ENCODE measurements at places on chromosomes 12 and 14.

DNA sequence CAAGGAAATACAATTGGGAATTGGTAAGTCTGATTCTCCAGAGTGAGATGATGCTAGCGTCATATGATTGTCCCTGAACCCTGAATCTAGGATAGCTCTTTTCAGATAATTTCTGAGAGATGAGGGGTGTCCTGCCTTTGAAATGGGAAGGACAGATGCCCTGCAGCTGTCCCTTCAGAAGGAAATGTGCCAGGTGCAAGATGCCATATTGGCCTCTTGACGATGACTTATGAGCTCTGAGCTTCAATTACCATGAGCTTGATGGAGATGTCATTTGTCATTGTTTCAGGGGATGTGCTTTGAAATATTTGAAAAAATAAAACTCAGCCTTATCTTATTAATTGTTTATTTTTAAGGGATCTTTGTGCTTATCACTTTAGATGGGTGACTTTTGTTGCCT lies 185.1 kb downstream of the DACT1 start:
- no peak for DNase-seq

GRCh38 chr14:21050597-21050996 lies 7.0 kb upstream of the RNASE8 start:
- DNase-seq: no peak

DNA sequence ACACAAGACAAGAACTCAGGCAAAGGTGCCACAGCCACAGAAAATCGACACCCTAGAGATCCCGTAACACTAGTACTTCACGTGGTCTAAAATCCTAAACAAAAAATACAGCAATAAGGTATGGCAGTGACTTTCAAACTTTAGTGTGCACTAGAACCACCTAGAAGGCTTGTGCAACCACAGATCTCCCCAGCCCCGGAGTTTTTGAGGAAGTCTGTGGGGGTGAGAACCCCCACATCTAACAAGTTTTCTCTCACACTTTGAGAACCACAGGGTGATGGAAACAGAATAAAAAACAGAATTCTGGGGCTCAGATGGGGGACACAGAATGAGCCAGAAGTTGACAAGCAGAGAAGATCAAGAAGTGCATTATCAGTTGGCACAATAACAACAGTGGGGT lies 254.0 kb downstream of the ANO6 start:
- DNase-seq: no peak

DNA sequence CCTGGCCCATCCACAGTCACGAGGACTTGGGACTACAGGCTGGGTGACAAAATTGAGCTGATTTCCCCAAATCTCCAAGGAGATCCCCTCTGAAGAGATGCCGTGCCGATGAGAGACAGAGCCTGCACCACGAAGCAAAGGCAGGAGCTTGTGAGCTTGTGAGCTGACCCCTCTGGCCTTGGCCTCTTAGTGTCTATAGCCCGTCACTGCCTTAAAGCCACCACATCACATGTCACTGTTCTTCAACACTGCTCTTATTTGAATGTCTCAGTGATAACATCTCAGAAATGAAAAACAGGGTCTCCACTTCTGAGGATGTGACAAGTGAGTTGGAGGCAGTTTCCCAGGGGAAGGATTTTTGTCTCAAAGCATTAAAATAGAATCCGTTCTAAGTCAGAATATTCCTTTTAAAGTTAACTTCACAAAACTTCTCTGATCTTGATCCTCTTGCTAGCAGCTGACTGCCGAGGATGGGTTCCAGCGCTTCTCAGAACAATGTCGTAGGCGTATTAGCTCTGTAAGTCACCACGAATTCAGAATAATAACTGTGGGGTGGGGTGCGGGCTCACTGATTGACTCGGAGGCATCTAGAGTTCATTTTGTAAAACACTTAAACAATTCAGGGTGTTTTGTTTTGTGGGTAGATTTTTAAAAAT lies 37.5 kb downstream of the CHST11 start:
- DNase-seq: no peak

- no peak for DNase-seq
Observed at GRCh38 chr14:91755570-91756295, 23.8 kb upstream of the CATSPERB start.

DNA sequence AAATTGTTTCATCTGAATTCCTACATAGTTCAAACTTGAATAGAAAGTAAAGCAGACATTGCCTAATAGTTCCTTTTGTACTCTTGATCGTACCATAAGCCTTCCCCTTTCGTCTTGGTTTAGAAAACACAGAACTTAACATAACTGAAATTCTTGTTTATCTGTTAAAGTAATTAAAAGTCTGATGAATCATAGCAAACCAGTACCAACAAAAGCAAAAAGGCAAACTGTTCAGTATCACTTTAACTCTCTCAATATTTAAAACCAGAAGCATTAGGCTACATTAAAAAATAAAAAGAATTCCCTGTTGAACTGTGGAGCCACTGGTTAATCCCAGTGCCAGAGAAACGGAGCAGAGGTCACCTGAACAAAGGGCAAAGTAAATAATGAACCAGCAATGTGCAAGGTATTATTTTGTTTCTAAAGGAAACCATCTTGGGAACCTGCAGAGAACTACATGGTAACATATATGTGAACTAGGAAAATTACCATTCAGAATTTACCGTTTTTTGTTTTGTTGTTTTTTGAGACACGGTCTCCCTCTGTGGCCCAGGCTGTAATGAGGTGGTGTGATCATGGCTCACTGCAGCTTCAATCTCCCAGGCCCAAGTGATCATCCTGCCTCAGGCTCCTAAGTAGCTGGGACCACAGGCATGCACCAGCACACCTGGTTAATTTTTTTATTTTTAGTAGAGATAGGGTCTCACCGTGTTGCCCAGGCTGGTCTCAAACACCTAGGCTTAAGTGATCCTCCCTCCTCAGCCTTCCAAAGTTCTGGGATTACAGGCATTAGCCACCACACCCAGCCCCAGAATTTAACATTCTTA lies 17.1 kb upstream of the HIGD1C start:
- DNase-seq: no peak

DNA sequence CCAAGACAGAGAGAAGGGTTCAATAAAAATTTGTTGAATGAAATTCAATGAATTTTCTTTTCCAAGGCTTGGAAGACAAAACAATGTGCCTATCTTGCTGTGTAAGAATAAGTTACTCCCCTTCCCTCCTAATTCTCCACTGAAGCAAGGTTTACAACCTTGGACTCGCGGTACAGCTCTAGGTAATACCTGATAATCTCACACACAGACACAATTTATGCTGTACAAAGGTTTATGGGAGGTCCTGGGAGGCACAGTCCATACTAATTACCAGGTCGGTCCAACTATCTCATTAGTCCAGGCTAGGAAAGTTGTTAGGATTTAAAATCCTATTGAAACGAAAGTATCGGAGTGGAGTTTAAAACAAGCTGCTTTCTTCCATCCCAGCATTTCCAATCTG lies 42.6 kb downstream of the NELL2 start:
- no peak for DNase-seq

DNA sequence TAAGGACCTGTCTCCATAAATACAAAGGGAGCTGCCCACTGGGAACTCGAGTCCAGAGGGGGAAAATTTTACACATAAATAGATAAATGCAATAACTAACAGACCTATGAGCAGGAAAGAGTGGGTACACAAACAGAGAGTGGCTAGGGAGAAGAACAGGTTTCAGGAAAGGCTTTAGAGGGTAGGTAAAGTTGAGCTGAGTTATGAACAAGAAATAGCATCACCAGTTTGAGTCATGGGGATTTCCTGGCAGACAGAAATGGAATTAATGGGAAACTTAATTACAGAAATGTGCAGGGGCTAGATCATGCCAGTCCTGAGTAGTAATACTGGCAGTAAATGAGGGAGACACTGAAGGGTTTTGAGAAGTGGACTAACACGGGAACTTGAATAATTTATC lies 58.0 kb upstream of the CCDC175 start:
- DNase-seq: no peak

GRCh38 chr14:28773176-28773575 lies 6.6 kb downstream of the FOXG1 start:
- DNase-seq: no peak

GRCh38 chr14:68306934-68307789 lies 485.7 kb downstream of the ZFP36L1 start:
- DNase-seq: peak; percentile 68

DNA sequence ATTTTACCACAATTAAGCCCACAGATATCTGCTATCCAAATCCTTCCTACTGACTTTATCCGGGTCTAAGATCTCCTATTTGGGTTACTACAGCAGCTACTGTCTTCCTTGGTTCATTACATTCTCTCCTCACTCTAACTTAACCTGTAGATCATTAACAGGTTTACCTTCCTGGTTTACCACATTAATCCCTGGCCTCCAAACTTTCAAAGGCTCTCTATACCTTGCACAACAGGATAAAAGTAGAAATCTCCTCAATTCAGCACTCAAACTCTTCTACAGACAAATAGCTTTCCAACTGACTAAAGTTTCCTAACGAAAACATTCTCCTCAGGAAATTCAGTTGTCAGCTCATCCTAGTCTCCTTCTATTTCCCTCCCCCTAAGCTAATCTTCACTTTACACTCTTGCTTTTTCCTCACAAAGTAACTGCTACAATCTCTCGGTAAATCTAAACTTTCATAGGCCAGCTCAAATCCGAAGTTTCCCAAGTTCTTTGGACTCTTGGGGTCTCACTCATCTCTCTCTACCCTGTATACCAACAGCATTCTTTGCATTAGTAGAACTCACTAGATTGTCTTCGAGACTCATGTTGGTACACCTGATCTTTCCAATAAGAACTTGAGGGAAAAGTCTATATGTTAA lies 2.7 kb downstream of the BTBD7 start:
- no peak for DNase-seq

DNA sequence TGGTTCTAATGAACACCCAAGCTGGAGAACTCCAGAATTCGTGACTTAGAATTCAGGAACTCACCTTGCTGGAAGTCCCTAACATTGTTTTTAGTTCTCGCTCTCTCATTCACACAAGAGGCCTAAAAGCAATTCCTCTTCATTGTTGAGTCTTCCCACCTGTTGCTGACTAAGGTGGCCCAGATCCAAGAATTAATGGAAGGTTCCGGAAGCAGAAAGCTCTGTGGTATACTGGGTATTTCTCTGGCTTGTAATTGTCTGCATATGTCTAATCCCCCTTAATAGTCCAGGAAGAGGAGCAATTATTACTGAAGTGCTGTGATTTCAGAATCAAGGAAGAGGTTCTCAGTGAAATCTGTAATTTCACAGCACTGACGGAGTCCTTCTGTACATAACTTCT lies 31.4 kb downstream of the TMEM233 start:
- no peak for DNase-seq

- no peak for DNase-seq
Observed at GRCh38 chr14:56868660-56869059, 58.4 kb upstream of the OTX2 start.

DNA sequence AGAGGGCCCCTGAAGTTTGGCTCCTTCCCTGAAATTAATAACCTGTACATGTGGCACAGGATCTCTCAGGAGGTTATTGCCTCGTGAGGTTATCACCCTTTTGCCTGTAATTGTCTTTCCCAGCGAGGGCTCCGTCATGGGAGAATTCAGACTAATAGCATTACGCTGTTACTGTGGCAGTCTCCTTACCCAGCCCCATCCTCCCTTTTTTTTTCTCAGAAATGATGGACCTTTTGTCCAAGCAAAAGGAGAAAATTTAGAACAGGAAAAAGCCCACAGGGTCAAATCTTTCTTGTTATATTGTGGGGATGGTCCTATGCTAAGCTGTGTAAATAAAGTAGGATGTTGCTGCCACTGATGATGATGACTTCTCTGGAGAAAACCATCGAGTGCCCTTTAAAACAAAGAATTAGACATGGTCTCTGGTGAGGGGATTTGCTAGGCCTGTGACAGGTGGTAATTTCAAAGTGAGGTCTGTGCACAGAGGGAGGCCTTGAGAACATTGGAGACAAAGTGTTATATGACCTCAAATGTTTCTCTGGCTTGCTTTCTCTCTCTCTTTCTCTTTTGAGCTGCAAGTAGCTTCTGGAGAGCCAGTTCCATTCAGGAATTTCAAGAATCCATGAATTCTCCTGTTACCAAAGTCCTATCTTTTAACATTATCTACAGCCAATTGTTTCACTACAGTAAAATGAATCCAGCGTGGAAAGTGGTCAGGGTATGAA lies 357.2 kb downstream of the BMP4 start:
- no peak for DNase-seq

- DNase-seq: no peak
Observed at GRCh38 chr12:64387197-64387816, 3.3 kb downstream of the C12orf56 start.

- no peak for DNase-seq
Observed at GRCh38 chr12:52645982-52646381, 6.0 kb downstream of the KRT2 start.

GRCh38 chr14:49249022-49249421 lies 337.2 kb downstream of the RPS29 start:
- DNase-seq: no peak

DNA sequence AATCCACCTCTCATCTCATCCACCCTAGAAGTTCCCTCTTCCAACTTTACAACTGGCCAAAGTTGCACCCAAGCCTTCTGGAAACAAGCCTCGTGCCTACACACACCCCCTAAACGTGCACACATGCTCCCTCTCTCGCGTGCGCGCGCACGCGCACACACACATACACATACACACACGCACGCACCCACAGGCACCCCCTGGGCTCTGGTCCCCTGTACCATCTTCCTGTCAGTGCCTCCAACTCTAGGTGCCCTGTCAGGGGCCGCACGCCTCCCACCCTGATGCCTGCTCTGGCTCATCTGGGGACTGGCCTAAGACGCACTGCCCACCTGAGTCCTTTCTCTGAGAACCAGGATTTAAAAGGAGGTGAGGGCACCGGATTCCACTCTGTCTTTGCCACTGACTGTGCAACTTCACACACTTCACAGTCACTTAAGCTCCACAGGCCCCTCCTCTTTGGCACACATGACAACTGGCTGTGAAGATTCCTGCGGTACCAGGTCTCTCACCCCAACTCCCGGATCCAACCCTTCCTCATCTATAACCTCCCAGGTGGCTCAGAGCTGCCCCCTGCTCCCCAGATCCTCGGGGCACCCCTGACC lies 45.5 kb downstream of the TESC start:
- no peak for DNase-seq

DNA sequence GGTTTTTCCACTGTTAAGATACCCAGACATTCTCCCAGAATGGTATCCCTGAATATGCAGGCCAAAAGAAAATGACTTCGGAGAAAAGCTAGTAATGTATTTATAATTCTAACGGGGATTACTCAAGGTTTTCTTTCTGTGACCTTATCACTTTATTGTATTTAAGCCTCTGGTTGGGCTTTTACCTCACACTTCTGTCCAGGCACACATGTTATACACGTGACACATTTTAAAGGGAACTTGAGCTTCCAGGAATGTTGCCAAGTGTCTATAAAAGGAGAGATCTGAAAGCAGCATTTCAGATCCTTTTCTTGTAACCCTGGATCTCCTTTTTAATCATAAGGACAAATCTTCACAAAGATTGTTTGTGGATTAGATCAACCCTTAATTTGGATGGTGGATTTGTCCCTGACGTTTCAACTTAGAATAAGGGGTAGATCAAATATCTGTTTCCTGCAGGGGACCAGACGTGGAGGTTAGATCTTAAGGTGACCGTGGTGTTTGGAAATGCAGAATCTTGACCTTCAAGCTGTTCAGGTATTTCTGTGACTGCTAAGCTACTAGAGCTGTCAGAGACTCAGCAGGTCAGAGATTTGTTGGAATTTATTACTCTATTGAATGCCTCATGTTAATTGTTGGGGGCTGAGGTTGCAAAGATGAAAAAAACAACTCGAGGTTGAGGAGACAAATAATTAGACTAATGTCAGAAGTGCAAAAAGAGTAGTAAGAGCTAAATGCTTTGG lies 1.5 kb downstream of the CIPC start:
- DNase-seq: no peak
